ENCODE measurements at places on chromosomes 3 and 15.

DNA sequence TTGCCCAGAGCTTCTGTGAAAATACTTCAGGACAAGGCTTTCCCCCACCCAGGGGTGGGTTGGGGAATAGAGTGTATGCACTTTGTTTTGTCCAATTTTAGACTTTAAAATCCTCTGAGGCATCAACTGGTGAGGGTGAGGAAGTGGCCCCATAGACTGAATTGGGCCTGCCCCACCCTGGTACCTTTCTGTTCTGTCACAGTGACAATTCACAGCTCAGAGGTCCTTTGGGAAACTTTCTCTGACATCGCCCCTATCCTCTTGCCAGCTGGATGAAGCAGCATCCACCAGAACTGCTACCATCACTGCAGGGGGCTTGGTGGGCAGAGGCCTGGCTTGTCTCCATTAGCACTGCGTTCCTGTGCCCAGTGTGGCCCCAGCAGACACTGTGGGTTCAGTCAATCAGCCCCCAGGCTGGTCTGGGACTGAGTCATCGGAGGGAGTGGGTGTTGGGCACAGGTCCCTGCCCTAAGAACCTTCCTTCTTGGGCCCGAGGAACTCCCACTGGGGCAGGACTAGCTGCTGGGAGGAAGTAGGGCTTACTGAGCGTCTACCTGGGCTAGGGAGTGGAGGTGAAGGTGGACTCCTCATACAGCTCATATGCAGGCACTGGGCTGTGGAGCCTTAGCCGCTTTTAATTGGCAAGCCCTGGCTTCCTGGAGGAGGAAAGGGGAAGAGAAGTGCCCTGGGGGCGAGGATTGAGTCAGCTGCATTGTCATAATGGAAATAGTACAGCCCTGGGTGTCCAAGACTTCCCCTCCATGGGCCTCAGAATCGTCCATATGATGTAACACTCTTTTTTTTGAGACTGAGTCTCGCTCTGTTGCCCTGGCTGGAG is 1.5 kb upstream of the PPM1M start:
- peak; percentile 79 for DNase-seq

- DNase-seq = no peak
Measured at GRCh38 chr3:43505351-43505750, 116.5 kb downstream of the ANO10 start.

- no peak for DNase-seq
Measured at GRCh38 chr3:32423534-32423933, 31.9 kb downstream of the CMTM7 start.

GRCh38 chr15:52359722-52360121 is 64.1 kb upstream of the MYO5C start:
- DNase-seq = no peak

DNA sequence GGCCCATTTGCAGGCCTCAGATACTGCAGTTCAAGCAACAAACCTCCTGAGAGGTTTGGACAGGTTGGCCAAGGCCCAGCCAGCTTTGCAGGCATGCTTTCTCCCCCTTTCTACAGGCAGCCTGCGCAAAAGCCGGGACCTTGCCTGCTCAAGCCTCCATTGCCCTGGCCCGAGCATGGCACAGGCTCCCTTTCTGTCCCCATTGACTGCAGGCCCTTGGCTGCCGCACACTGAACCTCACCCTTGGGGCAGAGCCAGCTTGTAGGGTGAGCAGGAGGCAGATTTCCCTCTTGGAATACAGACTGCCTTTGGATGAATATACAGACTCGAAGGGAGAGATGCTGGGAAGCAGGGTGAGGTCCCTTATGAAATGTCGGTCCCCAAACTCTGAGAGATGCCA is 461.7 kb upstream of the PROK2 start:
- DNase-seq = no peak

DNA sequence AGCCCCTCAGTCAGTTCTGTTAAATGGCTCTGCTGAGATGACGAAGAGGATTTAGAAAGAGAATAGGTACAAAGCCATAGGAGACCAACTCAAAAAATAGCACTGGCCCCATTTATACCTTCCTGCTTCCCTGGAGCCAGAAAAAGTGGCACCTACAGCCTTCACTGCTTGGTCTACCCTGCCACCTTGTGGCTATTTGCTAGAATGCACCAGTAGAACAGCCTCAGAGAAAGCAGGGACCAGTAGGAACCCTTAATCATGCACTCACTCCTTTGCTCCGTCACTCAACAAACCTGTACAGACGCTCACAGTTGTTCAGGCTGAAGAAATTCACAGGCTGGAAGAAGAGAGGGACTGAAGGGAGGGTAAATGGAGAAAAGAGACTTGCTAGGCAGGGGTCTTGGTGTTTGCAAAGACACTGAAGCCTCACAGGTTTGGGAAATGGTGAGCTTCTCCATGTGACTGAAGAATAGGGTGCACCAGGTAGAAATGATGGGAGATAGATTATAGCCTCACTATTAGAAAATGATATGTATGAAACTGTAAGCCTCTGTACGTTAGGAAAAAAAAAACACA is 12.1 kb upstream of the RTP2 start:
- DNase-seq = no peak

GRCh38 chr3:18215639-18216038 is 209.5 kb downstream of the SATB1 start:
- DNase-seq = no peak

- DNase-seq = no peak
Measured at GRCh38 chr3:181344331-181344730, 354.8 kb upstream of the DNAJC19 start.

DNA sequence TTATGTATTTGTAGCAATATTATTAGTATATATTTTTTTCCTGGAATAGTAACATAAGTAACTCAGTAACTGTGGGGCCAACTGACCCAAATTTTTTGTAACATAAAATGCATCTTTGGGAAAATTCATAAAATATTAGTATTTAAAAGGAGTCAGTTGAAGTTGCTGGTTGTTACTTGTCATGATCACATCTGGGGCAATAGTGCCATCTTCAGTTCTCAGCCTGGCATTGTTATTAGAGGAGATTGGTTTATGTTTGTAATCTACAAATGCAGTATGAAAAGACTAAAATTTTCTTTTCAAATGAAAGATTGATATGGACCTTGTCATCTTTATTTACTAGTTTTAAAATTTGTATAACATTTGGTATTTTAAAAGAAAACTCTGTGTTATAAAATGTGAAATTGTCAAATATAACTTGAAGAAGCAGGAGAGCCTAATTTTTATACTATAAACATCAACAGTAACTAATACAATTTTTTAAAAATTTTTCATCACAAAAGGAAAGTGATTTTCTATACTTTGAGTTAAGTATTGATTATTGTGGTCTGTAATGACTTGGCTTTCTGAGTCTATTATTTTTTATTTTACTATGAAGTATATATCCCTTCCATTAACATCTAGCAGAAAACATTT is 38.8 kb upstream of the MLF1 start:
- no peak for DNase-seq

GRCh38 chr3:12165909-12166308 is 7.2 kb upstream of the TIMP4 start:
- no peak for DNase-seq

DNA sequence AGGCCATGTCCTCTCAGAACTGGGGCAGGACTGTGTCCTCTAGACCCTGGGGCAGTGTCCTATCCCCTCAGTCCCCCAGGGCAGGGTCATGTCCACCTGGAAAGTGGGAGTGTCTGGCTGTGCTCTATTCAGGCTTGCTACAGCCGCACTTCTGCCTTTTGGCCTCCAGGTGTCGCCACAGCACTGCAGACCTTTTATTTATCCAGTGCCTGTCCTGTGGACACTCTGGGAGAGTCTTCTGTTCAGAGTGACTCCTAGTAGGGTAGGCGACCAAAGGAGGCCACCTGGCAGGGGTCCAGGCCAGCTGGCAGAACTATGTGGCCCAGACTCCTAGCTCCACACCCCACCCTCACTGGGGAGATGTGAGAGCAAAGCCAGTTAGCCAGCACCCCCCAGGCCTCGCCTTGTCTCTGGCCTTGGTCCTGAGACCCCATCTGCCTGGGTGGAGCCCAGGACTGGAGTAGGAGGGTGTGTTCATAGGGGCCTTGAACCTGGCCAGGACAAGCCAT is 3.9 kb downstream of the TMIE start:
- peak; percentile 80 for DNase-seq

- no peak for DNase-seq
Measured at GRCh38 chr3:150020527-150020926, 49.8 kb upstream of the PFN2 start.

DNA sequence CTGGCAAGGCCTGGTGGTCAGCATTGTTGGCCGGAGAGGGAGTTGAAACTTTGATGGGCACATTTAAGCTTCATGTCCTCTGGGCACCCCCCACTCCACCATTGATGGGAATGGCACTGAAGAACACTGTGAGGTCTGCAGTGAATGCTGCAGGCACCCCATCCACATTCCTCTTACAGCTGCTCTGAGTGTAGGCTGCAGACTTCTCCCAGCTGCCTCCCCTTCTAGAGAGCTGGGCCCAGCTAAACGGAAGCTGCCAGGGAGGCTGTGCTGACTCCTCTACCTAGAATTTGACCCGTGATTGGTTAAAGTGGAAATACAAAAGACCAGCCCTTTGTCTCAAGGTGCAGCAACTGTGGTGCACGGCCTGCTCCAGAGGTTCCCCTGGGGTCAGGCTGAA is 10.6 kb downstream of the TMEM158 start:
- DNase-seq = no peak

GRCh38 chr3:31565288-31565687 is 32.6 kb downstream of the STT3B start:
- no peak for DNase-seq

- DNase-seq = no peak
Measured at GRCh38 chr3:116824208-116824607, 114.6 kb downstream of the TUSC7 start.

DNA sequence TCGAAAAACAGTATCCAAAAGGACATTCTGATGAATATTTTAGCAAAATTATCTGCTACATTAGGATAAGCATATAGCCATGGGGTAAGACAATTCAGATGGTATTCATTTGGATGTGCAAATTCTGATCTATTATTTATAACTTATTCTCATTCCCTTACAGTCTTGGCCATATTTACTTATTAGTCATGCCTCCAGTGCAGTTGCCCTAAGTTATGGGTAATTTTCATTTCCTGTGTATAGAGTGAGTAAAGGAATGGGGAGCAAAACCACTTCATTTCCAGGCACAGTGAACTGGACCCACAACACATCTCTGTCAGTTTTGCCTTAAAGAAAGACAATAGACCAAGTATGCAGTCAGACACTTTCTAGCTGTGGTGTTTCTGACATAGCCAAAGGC is 134.3 kb downstream of the POLQ start:
- no peak for DNase-seq

DNA sequence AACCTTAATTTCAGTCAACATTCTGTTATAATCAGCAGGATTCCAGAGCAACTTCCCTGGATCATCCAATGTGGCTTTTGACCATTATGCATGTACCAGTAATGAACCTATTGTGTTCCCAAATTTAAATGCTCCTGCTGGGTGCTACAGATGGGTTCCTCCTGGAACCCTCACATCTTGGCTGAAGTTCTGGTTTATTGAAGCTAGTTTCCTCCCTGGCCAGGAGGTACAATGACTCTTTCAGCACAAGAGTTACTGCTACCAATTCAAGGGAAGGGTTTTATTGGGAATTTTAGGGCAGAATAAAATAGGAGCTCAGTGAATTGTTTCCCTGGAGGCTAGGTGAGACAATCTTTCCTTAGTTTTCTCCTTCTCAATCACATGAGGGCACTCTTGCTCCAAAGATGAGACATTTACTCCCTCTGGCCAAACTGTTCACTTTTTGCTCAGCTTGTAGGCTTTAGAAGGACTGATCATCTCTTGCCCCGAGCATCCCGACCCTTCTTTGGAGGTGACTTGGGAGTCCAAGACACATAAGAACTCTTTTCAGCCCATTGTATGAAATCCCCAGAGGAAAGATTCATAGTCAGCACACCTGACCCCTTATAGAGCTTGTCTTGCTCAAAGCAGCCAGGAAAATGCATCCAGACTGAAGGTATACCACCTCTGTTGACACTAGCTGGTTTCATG is 8.8 kb upstream of the NPHP3 start:
- no peak for DNase-seq

DNA sequence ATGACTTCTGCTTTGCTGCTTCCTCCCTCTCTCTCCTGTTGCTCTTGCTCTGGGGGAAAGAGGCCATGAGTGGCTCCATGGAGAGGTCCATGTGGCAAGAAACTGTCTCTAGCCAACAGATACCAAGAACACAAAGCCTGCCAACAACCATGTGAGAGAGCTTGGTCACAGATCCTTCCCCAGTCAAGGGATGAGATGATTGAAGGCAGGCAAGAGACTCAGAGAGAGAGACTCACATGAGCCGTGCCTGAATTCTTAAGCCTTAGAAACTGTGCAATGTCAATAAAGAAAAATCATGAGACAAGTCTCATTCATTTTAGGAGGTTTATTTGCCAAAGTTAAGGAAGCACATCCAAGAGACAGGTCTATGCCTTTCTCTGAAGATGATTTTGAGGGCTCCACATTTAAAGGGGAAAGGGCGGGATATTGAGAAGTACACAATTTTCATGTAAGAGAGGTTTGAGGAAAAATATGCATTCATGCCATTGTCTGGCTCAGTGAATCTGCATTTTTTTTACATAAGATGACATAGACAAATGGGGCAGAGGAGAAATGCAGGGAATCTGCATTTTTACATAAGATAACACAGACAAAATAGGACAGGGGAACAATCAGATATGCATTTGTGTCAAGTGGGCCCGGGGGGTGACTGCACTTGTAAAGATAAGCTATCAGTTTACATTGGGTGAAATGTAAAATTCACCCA is 59.5 kb upstream of the SUCLG2 start:
- no peak for DNase-seq

- no peak for DNase-seq
Measured at GRCh38 chr15:66165856-66166255, 87.7 kb downstream of the MEGF11 start.

- DNase-seq = no peak
Measured at GRCh38 chr15:76753771-76754170, 151.4 kb downstream of the SCAPER start.

DNA sequence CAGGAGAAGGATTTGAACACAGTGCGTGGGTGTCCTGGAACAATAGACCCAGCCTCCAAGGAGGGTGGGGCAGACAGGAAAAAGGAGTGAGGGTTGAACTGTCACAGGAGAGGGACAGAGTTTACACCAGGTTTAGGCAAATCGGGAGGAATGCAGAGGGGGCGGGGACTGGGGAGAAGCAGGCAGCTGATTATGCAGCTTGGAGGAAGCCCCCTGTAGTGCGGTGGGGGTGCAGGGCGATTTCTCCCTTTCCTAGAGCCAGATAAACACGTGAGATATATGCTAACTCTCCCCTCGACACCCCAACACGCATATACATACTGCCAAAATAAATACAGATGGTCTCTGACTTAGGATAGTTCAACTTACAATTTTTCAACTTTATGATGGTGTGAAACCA is 108.6 kb upstream of the PRR20G start:
- DNase-seq = peak; percentile 43

DNA sequence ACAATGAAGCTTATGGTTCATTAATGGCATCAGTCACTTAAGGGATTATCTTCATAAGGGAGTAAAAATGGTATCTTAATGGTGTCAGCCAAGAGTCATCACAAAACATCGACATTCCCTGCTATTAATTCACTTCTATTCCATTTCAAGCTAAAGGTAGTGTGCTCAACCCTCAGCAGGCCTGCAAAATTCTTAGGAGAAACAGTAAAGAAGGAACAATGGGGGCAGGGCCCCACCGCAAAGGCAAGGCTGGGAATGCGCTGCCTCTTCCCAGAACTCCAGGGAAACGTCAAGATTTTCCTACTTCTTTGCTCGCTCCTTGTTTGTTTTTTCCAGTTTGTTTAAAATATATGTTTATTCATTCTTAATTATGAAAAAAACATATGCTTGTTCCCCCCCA is 187.3 kb upstream of the TSC22D2 start:
- DNase-seq = no peak

All from upper lobe of right lung (tissue), 1 donor.